ENCODE measurements at places on chromosomes 6 and 20.

- no peak for DNase-seq
Measured at GRCh38 chr6:117530467-117531242, 48.2 kb downstream of the DCBLD1 start.

DNA sequence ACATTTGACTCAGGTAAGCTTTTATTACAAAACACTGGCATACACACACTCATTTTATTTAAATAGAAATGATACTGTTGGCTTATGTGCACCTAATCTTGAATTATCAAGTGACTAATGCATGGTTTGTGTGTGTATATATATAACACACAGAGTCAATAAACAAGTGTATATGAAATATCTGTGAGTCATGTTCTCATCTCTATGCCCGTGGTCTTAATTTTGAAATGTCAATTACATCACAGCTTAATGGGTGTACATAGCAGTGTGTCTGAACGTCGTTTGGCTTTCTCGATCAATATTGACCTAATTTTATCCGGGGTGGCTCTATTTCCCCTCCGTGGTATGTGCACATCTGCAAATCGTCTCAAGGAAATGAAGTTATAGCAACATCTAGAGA lies 104.0 kb upstream of the ZFP64 start:
- DNase-seq = no peak

- no peak for DNase-seq
Measured at GRCh38 chr6:11323666-11324452, 91.4 kb upstream of the NEDD9 start.

GRCh38 chr20:31560094-31560745 lies 44.9 kb upstream of the ID1 start:
- DNase-seq = peak; percentile 58

- DNase-seq = no peak
Measured at GRCh38 chr20:24160563-24161281, 172.1 kb upstream of the GGTLC1 start.

- DNase-seq = no peak
Measured at GRCh38 chr20:13008761-13009681, at the start of gene SPTLC3. TSS of gene SPTLC3 (plus strand) at chr20:13008972. CDS start at chr20:13009268, 296 bp downstream.

DNA sequence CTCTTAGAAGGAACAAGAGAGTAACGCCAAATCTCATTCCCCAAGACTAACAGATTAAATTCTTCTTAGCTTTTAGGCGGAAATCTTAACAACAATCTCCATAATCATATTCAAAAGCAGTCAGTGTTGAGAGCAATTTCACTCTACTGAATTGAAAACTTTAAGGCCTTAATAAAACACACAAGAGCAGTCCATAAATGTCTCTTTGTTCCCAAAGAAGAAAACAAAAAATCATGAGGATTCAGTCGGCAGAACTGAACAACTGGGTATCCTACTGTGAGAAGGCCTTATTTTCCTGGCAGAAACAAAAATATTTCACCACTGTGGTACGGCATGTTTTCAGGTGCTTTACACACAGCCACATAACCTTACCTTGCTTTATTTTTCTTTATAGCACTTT lies 14.4 kb downstream of the ABHD12 start:
- no peak for DNase-seq

GRCh38 chr6:31836047-31836473 lies 8.5 kb downstream of the HSPA1B start:
- DNase-seq = no peak

DNA sequence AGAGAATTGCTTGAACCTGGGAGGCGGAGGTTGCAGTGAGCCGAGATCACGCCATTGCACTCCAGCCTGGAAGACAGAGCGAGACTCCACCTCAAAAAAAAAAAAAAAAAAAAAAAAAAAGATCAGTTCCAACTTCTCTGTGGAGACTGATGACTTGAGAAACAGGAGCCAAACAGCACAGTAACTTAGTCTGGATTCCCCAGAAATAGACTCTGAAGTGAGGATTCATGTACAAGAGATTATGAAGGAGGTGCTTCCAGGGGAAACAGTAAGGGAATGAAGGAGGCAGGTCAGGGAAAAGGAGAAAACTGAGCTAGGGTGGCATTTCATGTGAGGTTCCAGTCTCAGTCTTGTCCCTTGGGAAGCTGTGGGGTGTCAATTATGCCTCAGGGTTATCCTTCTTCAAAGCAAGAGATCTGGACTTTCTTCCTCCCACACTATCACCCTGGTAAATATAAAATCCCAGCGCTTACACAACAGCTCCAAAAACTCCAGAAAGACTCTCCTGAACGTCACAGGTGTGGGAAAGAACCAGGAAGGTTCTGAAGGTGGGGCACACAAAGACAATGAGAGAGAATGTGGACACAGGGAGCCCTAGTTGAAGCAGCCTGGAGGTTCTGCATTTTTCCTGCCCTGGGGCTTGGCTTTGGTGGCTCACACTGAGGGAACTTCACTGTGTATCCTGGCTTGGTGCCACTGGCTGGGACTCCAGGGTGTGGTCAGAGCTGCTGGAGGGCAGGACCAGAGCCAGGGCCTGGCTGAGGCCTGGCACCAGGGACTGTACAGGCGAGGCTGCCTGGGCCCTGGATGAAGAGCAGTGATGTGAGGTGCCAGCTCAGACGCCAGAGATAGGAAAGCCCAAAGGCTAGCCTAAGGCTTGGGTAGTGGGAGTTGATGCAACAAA lies 46.8 kb downstream of the PCNA start:
- no peak for DNase-seq

DNA sequence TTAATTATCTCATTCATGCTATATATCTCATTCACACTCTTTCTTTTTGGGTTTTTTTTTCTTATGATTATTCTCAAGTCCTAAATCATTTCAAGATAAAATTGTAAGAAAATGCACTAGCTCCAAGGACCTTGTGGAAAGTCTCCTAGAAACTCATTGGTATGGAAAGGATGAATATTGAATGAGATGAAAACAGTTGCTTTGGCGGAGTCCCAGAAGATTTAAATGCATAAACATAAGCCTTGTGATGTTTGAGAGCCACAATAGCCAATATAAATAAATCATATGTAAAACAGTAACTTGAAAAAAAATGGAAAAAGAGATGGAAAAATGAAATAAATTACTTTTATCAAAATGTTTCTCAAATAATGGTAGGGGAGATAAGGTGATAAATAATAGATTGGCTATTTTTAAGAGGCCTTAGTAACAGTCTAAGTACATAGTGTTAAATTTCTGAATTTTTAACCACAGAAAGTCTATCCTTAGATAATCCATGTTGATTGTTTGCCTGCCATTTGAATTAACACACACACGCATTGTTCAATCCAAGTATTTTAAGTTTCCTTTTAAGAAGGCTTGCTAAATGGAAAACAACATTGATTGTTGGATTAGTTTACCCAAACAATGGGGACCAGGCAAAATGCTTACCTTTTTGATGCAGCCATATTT lies 81.1 kb upstream of the CD2AP start:
- no peak for DNase-seq

DNA sequence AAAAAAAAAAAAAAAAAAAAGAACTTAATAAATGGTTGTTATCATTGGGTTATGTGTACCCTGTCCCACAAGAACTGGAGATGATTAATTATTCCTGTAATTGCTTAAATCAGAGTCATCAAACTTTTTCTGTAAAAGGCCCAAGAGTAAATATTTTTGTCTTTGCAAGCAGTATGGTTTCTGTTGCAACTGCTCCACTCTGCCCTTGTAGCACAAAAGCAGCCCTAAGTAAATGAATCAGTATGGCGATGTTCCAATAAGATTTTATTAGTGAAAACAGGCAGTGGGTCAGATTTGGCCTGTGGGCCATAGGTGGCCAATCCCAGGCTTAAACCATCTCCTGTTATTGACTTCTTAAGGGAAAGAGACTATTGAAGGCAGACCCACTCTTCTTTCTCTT lies 252.7 kb downstream of the TSHZ2 start:
- no peak for DNase-seq

DNA sequence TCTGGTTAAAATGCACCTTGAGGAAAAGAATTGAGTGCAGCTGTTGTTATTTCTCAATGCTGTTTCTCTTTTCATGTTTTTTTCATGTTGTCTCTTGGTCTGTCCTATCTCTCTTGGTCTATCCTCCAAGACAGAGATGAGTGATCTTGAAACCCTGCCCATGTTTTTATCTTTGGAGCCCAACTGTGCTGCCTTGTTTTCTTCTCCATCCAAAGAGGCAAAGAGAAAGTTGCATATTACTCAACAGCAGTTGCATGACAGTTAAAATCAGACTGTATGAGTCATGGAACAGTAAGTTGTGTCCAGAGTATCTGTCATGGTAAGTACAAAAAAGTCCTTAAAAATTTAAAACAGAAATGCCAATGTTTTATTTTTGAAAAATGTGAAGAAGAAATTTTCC lies 26.2 kb downstream of the BCAS1 start:
- no peak for DNase-seq

- no peak for DNase-seq
Measured at GRCh38 chr6:38508894-38509293, 130.8 kb downstream of the BTBD9 start.

- DNase-seq = no peak
Measured at GRCh38 chr6:16337295-16337975, 99.0 kb downstream of the GMPR start.

GRCh38 chr20:33443006-33443511 lies 504 bp downstream of the SNTA1 start:
- DNase-seq = no peak

DNA sequence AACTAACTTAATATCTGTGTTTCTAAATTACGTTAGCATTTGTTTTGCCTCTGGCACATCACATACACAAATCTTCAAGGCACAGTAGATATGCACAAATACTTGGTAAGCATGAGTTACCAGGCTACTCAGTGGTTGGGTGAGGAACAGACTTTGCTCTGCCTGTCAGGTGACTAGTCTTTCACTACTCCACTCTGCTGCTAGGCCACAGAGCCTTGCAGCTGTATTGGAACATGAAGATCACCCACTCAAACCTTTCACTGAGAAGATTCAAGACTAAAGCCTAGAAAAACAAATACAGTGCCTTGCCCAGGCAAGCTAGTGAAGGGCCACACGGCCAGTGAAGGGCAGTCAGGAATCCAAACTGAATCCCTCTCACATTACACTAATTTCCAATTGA lies 47.0 kb downstream of the DTNBP1 start:
- DNase-seq = no peak

- no peak for DNase-seq
Measured at GRCh38 chr6:140043357-140043756, 668.9 kb upstream of the CITED2 start.

DNA sequence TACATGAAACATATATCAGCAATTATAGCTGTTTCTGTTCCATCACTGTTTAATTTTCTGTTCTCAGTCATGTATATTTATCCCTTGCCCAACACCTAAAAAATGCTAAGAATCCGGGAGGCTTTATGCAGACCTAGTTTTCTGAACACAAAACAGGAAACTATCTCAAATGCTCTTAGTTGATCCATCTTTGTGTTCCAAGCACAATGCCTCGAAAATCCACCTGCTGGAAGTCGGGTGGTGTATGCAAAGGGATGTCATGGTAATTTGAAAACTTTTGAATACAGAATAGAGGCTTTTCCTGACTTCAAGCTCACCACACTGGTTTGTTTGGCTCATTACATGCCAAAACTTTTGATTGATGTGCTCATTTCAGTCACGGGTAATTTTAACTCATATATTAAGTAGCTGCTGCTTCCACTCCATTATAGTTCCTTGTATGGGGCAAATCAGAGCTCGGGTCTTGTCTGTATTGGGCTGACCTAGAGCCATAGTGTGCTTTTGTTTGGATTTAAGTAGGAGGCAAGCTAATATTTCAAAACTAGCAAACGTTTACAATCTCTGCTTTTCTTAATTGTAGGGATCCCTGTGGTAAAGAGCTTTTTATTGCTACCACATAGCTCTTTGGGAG lies 646.5 kb upstream of the EPHA7 start:
- DNase-seq = no peak

DNA sequence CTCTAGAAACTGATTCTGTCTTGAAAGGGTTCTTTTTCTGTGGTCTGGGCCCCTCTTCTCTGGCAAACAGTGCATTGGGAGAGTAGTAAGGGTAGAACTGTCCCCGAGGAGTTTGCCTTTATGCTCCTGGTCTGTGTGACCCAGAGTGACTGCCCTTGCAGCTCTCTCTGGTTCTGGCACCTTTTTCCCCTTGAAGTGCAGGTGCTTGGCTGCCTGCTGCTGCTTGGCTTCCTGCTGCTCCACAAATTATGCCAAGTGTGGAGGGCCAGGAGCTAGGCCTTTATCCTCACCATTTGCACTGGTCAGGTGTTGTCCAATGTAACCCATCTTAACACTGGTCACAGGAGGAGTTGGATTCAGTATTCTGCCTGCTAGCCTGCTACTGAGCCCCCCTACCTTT lies 11.2 kb downstream of the KIZ start:
- DNase-seq = no peak

DNA sequence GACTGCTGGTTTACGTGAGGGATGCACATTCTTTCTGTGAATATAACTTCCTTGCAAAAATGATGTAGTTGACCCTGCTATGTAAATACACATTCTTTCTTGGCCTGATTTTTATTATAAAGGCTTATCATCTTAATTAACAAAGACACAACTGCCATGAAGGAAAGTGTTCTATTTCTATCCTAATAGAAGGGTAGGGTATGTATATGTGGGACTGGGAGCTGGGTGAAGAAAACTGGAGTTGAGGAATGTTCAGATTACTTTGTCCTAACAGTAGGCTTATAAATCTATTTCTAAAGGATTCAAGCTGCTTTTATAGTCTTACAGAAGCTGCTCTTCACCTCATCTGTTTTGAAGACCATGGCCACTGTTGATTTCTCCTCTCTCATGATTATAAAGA lies 76.5 kb upstream of the RGS17 start:
- DNase-seq = no peak

GRCh38 chr6:144162977-144163376 lies 12.7 kb downstream of the STX11 start:
- no peak for DNase-seq

DNA sequence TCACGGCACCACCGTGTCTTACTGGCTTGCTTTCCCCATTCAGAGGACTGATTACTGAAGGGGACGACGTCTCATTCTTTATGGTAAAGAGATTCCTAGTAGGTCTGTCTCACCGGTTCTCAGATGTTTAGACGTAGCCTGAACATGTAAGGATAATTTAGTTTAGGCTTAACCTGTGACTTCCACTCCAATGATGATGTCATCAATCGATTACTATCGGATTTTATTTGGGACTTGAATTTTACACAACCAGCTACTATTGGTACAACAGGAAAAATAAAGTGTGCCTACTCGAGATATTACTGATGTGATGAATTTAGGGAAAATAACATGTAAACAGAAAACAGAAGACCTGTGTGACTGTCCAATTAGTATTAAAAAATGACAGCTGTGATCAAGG lies 4.5 kb upstream of the SSR1 start:
- no peak for DNase-seq

DNA sequence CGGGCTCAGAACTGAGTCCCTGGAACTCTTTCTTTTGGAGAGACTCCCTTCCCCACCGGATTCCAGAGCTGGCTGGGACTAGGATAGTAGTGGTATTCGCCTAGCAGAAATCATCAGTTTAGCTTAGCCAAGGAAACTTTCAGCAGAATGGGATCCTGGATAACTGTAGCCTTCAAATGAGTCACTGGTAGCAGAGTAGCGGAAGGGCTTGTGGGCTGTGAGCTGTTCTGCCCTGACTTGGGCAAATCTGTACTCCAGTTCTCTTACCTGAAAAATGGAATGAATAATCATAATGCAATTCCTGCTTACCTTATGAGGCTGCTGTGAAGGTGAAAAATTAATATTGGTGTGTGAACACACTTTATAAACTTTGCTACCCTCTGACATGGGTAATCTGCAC lies 244.3 kb upstream of the CHD6 start:
- no peak for DNase-seq
